Skin of body (tissue), 3 donors: ENCODE measurements at places on chromosomes 1 and 21. TPM values are rescaled to one million over a fixed set of nuclear protein-coding genes. Genes with fewer than 3 reads are reported as not detected.

DNA sequence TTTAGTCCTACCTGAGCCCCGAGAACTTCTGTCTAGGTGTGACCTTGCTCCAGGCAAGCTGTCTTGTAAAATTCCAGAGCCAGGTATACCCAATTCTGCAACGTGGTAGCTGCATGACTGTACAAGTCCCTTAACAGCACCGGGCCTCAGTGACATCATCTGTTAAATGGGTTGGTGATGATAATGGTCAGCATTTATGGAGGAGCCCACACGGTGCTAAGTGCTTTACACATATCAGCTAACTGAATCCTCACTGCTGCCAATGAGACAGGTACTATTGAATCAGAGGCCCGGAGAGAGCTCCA lies 37.2 kb upstream of the PADI1 start:
- DNase-seq, result no peak

- DNase-seq, result peak; percentile 92
These were observed at the start of gene BTF3L4 for GRCh38 chr1:52056163-52056936. Gene BTF3L4 (plus strand): TSS chr1:52056295. CDS start chr1:52059848, 3,553 bp downstream.

- DNase-seq, result no peak
These were observed 86.9 kb downstream of the OBSCN start for GRCh38 chr1:228294717-228295116.

GRCh38 chr1:174643206-174643605 lies 195.4 kb downstream of the GPR52 start:
- DNase-seq, result no peak

- DNase-seq, result no peak
These were observed 48.7 kb upstream of the KCNJ15 start for GRCh38 chr21:38208118-38208517.

- no peak for DNase-seq
These were observed 20.8 kb downstream of the PRCC start for GRCh38 chr1:156788136-156788535.

GRCh38 chr1:37156646-37157045 lies 122.3 kb upstream of the GRIK3 start:
- no peak for DNase-seq

- no peak for DNase-seq
These were observed 881.5 kb downstream of the BRINP3 start for GRCh38 chr1:189596197-189596596.

GRCh38 chr1:33342041-33342723 lies 21.3 kb upstream of the A3GALT2 start:
- DNase-seq, result peak; percentile 84

DNA sequence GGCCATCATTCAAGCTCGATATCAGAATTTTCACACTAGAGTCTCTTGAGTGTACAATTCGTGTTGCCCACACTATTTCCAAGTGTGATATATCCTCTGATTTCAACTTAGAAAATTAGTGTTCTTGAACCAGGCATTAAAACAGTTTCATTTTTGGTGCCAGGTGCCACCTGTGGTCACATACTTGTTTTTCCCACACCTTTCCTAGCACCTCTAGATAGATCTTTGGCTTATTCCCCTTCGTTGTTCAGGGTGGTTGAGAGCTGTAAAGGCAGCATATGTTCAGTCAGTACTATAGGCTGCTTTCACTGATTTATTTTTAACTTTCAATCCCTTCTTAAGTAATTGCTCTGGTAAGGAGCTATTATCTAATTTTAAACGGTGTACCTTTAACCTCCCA lies 131.1 kb downstream of the NEK7 start:
- DNase-seq, result no peak

DNA sequence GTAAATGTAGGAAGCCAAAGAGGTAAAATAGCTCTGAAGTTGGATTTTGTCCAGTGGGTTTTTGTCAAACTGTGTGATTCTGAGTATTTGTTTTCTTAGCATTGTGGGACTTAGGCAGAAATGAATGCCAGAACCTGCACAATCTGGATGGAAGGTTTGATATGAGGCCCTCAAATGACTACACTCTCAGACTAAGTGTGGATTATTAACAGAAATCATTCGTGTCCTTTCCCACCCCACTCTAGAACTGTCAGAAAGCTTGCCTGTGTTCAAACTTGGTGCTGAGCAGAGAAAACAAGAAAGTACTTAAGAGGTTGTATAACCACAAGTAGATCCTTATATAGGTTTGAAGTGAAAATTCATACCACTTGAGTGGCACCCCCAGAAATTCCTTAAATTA lies 88.5 kb downstream of the WDR3 start:
- DNase-seq, result no peak

DNA sequence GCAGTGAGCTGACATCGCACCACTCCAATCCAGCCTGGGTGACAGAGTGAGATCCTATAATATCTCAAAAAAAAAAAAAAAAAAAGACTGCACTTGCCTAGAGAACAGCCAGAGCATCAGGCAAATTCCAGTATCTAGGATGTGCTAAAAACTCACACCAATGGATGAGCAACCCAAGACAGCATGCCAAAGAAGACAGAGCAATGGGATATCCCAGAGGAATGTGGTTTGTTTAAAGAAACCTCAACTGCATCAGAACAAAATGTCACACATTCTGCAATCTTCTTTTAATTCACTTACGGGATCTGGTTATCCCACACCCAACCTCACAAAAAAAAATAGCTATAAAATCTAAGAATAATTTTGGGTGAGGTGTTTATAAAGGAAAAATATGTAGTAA lies 7.3 kb downstream of the KCNH1 start:
- DNase-seq, result no peak

DNA sequence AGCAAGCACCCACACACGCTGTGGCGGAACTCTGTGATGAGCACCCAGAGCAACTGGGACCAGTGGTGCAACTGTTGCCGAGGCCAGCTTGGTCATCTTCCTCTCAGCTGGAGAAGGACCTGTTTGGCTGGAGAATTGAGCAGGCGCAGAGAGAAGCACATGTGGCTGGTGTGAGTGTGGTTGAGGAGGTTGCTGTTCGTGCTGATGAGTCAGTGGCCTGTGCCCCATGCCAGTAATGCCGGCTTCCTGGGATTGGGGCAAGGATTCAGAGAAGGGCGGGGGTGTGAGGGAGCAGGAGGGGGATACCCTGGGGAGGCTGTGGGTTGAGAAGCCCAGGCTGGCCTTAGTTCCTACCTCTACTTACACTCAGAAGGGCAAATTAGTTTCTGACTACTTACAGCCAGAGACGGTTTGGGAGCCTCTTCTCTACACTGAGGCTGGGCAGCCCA lies 57.5 kb upstream of the EPS8L3 start:
- no peak for DNase-seq

DNA sequence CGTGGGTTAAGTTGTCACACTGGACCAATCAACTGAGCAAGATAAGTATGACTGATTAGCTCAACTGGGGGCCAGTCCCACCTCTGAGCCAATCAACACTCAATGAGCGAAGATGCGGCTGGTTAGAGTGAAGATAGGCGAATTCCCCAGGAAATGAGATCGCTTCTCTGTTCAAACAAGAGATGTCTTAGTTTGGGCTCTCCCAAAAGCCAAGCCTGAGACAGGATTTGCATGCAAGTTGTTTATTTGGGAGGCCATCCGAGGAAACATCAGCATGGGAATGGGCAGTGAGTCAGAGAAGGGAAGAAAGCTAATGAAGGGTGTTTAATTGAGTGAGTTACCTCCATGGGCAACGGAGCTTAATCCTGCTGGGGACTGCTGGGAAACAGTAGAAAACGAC lies 4.9 kb upstream of the GJB5 start:
- no peak for DNase-seq

RGS16 gene
- 7.9 TPM for total RNA-seq

DENND2C gene
- 14.9 TPM for total RNA-seq

SPRR3 gene
- 0.69 TPM for total RNA-seq
